RCC 7860 (cell line): ENCODE measurements at places on chromosomes 16 and 17.

GRCh38 chr17:71631483-71631882, 489.3 kb upstream of the SOX9 start:
- DNase-seq: peak; percentile 42

DNA sequence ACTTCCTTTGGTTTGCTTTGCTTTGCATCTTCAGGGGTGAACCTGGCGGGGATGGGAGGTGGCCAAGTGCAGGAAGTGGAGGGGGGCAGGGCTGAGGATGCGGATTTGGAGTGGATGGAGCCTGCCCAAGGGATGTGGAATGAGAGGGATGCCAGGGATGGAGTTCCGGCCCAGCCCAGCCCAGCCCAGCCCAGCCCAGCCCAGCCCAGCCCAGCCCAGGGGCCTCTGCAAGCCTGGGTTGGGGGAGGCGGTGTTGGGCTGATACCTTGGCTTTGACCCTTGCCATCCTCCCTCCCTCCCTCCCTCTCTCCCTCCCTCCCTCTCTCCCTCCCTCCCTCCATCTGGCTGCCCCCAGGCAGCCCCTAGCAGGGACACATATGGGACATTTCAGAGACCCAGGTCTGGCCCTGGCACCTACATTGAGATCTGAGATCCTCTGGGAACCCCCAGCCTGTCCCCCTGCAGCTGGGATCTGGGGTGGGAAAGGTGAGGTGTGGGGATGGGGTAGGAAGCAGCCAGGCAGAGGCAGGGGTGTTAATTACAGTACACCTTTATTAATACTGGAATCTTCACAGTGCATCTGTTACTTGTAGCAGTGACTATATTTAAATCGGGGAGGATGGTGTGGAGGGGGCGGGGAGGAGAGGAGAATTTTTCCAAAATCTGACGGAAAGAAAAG, 14.5 kb downstream of the IL34 start:
- no peak for DNase-seq

DNA sequence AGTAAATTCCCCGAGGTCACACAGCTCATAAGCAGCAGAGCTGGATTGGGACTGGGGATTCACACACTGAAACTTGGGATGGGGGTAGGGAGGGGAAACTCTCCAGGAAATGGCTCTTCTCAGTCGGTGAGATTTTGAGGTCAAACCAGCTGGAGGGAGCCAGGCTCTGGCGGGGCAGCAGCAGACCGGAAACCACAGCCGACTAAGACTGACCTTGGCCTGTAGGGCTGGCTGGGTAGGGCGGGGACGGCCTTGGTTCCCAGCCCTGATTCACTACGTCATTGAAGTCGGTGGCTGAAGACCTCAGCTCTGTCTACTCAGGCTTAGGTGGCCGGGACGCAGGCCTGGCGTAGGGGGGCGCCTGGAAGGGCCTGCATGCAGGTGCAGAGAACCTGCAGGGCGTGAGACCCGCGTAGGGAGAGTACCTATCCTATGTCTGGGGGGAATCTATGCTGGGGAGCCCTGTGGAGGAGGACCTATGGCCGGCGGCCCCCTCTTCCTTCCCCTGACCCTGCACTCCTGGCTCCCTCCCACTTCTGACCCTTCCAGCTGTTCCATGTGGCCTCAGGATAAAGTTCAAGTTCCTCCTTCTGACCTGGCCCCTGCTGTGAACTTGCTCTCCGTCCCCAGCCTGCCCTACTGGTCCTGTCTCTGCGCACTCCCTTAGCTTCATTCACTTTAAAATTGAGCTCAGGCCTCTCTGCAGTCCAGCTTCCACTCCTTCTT, 11.9 kb upstream of the SLC4A1 start:
- DNase-seq: peak; percentile 89

GRCh38 chr16:66475232-66475631, 48.1 kb downstream of the BEAN1 start:
- DNase-seq: no peak

DNA sequence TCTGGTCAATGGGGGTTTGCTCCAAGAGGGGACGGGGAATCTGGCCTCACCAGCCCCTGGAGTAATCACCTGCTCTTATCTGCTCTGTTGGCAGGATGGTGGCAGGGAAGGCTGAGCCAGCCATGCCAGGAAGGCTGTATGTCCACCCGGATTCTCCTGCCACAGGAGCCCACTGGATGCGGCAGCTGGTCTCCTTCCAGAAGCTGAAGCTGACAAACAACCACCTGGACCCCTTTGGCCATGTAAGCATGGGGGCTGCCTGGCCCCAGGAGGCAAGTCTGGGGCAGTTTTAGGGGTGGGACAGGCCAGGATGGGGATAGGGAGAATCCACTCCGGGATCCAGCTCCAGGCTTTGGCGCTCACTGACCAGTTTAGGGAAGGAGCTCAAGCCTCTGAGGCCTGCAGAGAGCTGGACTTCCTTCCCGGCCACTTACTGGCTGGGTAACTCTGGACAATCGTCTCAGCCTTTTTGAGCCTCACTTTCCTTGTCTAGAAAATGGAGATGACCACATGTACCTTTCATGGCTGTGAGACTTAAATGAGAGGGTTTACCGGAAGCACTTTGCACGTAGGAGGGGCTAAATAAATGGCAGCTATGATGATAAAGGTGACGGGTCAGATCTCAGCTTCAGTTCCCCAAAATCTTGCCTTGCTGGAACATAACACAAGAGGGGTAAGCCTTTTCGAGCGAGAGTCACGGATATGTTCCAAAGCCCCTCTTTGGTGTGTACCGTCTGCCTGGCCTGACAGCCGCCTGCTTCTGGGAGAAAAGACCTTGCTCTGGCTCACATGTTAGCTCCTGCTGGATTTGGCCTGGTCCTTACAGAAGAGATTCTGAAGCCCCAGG, 15.4 kb downstream of the TBX4 start:
- no peak for DNase-seq

- no peak for DNase-seq
Measured at GRCh38 chr16:19136549-19137196, 22.9 kb downstream of the ITPRIPL2 start.

- no peak for DNase-seq
Measured at GRCh38 chr16:50695017-50696000, 1.9 kb downstream of the NOD2 start.

GRCh38 chr17:7262935-7263800, 890 bp upstream of the CLDN7 start:
- DNase-seq: no peak

DNA sequence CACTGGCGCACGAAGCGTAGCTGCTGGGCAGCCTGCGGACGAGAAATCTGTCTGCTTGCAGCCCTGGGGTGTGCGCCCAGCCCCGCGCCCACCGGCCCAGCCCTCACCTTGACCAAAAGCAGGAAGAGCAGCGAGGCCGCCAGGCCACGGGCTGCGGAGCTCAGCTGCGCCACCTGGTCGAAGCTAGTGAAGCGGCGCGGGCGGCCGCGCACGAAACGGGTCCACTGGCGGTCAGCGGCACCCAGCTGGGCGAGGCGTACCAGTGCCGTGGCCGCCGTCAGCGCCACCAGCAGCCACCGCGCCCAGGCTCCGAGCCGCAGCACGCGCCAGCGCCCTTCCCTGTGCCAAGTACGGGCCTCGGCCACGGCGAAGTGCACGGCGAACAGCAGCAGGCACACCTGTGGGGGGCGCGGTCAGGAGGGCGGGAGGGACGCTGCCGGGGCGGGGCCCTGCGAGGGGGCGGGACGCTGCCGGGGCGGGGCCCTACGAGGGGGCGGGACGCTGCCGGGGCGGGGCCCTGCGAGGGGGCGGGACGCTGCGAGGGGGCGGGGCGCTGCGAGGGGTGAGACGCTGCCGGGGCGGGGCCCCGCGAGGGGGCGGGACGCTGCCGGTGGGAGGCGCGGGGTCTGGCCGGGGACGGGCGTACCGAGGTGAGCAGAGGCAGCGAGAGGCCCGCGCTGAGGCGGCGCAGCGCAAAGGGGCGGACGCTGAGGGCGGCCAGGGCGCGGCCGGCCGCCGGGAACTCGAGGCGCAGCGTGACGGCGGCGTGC, 43.2 kb downstream of the TSC2 start:
- no peak for DNase-seq

DNA sequence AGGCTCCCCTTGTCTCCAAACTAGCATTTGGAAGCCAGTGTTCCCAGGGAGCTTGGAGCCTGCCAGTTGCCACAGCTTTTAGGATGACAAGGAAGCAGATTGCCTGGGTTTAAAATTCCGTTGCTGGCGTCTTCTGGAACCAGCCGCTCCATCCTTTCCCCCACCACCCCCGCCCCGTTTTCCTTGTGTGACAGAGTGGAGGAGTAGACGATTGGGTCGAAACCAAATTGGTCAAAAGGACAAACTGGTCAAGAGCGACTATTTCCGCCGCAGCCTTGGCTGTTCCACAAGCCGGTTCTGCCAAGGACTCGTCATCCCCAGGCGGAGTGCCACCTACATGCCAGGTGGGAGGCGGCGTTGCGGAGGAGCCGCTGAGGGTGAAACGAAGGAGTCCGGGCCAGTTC, 91.1 kb downstream of the RPA1 start:
- DNase-seq: no peak

DNA sequence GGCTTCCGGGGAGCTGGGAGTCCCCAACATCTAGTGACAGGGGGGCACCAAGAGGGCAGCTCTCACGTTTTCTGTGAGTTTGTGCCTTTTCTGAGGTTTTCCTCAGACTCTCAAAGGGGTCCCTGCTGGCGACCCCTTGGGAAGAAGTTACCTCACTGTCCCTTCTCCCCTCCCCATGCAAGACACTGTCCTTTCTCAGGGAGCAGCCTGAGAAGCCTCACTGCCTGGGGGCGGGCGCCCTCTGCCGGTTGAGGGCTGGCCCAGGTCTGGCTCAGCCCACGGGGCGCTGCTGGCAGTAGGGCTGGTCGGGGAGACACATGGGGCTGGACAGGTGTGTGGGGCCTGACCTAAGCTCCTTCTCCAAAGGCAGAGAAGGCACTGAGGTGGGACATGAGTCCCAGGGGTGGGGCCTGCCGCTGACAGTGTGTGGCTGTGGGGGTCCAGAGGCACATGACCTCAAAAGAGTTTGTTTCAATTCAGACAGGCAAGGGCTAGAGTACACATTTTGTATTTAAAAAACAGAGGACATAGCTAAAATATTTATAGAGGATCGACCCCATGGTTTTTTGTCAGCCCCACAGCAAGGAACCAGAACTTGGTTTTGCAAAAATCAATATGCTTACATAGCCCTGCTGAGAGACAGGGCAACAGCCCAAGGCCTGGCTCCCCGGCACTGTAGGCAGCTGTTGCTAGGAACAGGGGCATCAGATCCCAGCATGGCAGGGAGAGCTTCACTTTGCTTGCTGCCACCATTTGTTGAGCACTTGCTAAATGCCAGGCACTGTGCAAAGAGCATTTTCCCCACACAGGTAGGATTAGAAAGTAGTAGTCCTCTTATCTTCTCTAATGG, 18.5 kb upstream of the ALDH3A1 start:
- no peak for DNase-seq

- no peak for DNase-seq
Measured at GRCh38 chr17:46854515-46854914, 3.1 kb downstream of the WNT9B start.

DNA sequence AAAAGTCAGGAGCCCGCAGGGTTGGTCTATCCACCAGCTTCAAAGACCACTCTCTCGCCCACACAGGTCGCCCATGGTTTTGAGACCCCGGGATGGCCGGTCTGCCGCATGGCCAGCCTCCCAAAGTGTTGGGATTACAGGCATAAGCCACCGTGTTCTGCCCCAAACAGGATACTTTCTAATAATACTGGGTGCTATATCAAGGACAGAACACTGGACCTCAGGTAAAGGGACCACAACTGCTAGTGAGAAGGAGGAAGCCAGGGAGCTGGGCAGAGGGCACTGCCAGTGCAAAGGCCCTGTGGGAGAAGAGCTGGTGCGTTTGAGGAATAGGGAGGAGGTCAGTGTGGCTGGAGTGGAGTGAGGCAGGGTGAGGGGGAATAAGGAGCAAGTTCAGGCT, 34.1 kb downstream of the IL21R start:
- no peak for DNase-seq

DNA sequence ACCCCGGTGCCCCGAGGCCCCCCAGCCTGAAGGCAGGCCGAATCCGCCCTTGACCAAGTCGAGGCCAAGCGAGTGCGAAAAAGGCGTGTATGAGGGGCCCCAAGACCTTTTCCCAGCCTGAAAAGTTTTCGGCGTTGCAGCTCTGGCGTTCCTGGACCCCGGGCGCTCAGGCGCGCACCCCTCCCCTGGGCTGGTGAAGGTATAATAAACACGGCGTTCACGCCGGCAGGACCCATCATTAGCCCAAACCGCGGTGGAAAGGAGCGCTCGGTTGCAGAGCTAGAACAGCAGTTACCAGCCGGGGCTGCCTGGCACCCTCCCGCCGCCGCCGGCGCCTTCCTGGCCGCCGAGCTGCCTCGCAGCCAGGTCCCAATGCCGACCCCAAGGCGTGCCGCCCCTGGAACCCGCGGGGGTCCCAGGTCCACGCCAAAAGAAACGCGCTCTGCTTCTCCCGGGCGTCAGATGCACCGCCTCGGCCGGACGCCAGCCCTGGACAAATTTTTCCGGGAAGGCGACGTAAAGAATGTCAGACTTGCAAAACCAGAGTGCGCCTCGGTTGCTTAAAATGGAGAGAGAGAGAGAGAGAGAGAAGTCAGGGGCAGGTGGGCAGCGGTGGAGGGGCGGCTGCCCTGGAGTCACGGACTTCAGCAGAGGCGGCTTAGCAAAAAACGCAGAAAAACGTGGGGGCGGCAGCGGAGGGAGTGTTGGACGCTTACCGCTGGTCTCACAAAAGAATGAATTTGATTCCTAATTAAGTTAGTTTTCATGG, 11.5 kb upstream of the FOXF1 start:
- DNase-seq: no peak

DNA sequence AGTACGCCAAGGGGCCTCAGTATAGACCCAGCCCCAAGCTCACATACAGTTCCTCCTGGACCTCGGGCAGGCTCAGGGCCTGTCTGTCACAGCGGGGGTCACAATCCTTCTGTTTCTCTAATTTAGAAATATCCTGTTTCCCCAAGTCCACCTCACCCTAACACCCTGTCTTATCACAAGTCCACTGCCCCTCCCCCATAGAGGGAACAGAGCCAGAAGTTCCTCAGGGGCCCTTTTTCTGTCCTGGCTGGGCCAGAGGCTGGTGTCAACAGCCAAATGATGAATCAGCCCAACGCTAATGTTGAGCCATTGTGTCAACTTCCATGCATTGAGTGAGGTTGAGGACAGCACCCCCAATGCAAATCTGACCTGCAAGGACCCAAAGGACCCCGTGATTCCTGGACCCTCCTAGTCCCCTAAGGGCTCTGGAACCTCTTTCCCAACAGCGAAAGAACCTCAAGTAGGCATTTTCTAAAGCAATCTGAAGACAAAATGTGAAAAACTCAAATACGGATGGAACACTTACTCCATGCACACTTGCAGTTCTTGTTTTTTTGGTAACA, 58.6 kb downstream of the PECAM1 start:
- no peak for DNase-seq

GRCh38 chr16:5215901-5216300, 118.3 kb upstream of the EEF2KMT start:
- no peak for DNase-seq

- DNase-seq: peak; percentile 40
Measured at GRCh38 chr17:43338886-43339516, 59.8 kb upstream of the ARL4D start.

- peak; percentile 46 for DNase-seq
Measured at GRCh38 chr17:57918017-57918895, 37.0 kb downstream of the CUEDC1 start.

GRCh38 chr16:9311303-9311954, 220.0 kb downstream of the HAPSTR1 start:
- no peak for DNase-seq

GRCh38 chr17:12421077-12421476, 244.6 kb upstream of the MYOCD start:
- DNase-seq: no peak

GRCh38 chr17:75676461-75676860, 9.3 kb downstream of the SAP30BP start:
- no peak for DNase-seq

GRCh38 chr17:33977729-33978514, 277.2 kb upstream of the CCL2 start:
- DNase-seq: no peak

- no peak for DNase-seq
Measured at GRCh38 chr16:21654881-21655280, 2.5 kb upstream of the IGSF6 start.
